ENCODE measurements at places on chromosomes 1 and 21.

DNA sequence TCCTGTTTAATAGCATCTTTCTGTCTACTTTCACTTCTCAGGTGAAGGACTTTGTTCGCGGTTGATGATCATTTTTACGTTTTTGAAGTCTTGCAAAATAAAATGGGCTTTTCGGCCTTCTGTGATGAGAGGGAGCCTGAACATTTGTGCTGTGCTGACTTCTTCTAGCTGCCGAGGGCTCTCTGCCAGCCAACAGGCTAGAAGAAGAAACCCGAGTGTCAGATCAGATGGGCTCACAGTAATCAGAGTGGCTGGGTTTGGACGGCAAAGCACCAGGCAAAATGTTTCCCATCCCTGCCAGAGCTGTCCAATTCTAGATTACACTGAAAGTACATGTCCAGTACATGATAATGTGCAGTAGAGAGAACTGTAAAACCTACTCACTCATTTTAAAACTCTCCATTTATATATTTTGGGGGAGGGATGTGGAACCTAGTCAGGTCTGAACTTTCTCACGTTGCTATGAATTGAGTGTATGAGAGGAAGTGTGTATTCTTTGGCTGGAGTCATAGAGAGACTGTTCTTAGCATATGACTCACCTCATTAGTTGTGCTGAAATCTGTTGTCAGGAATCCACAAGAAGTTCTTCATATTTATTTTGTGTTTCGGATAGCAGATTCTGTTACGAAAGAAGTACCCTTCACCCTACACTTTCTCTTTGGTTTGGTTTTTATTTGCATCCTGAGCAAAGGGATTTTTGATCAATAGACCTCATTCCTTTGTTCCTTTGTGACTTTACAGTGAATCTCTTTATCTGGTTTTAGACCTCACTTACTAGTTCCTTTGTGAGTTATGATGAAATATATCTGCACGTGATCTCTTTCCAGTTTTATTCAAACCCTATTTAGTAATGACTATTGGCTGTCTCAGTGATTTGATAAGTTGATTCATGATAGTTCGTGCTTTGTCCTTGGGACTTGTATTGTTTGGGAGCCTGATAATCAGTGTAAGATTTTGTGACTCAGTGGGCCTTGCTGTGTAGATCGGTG lies 4.8 kb downstream of the ATP1A1 start:
- DNase-seq: peak; percentile 97

DNA sequence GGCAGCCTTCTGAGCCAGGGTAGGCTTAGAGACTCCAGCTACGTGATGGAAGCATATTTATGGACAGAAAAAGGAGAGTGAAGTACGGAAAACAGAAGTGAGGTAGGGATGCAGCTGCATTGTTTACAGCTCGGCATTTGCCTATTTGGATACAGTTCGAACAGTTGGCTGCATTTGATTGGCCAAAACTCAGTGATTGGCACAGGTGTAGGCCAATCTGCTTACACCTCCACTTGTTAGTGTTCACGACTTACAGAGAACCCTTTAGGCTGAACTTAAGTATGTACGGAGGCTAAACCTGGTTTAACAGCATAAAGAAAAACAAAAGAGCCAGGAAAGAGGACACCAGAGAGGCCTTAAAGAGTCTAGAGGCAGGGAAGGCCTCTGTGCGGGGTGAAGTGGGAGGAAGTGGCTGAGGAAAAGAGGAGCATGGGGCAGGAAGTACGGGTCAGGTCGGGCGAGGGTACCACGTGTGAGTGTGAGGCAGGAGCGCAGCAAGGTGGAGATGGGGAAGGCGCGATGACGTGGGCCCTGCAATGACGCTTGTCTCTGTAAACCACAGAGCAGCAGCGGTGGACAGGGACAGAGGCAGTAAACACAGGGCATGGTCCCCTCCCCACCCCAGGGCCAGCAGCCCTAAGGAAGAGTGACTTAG lies 32.0 kb downstream of the RSPH1 start:
- peak; percentile 58 for DNase-seq

DNA sequence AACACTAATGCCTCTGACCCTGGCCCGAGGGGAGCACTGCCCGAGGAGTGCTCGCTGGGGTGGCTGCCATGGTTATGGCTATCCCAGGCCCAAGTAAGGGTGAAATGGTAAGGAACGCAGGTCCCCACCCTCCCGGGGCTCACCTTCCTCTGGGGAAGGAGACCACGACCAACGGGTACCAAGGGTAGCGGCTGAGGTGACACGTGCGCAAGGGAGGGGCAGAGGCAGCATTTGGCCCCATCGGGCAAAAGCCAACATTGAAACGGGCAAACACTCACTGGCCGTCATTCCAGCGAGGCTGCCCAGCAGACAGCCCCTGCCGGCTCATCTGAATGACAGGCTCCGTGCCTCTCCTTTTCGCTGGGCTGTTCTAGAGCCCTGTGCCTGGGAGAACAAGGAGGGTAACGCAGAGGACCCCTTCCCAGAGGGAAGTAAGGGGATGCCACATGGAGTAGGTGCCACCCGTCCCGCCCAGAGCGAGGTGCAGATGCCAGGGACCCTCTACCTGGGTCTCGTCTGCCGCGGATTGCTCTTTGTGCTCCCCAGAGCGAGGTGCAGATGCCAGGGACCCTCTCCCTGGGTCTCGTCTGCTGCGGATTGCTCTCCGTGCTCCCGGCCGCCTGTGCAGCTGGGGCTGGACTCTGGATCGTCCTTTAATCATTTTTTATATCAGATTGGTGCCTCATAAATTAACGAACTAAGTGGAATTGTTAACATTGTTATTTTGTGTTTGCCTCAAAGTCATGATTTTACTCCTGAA lies 16.2 kb downstream of the ACTRT2 start:
- no peak for DNase-seq

- DNase-seq: no peak
These were observed 249.1 kb downstream of the FOXD2 start for GRCh38 chr1:47686731-47687630.

DNA sequence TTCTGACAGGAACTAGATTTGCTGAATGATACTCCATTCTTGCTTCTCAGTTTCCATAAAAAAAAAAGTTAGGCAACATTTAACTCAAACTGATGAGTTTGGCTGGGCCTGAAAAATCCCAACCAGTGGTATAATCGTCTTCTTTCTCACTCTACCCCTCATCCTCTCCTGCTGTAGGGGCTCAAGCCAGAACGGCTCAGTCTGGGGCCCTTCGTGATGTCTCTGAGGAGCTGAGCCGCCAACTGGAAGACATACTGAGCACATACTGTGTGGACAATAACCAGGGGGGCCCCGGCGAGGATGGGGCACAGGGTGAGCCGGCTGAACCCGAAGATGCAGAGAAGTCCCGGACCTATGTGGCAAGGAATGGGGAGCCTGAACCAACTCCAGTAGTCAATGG lies 1.6 kb downstream of the TXLNA start:
- DNase-seq: no peak

DNA sequence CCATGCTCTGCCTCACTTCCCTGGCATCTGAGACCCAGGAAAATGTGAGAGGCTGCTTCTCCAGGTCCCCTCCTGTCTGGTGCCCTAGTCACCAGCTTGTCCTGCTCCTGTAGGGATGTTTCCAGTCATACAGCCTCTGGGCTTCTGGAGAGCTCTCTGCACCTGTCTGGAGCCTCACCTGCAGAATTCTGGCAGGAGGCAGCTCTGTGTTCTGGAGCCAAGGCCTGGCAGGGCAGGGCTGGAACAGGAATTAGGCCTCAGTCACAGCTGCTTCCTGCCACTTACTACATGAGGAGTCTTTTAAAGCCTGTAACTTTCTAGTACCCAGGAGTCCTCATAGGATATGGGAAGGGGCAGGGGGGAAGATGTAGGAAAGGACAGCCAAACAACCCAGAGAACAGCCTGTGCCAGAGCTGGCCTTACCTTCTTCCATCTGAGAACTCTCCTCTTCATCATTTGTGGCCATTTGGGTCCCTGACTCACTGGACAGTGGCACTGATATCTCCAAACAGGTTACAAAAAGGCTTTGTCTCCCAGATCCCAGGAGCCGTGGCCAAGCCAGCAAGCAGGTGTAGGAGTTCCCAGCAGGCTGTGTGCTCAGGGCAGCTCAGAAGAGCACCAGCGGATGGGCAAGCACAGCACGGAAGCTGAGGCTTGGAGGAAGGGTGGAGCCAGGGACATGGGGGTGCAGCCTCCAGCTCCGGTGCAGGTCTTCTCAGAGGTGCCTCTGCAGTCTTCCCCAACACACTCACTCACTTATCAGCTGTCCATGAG lies 31.4 kb upstream of the ARTN start:
- DNase-seq: no peak

DNA sequence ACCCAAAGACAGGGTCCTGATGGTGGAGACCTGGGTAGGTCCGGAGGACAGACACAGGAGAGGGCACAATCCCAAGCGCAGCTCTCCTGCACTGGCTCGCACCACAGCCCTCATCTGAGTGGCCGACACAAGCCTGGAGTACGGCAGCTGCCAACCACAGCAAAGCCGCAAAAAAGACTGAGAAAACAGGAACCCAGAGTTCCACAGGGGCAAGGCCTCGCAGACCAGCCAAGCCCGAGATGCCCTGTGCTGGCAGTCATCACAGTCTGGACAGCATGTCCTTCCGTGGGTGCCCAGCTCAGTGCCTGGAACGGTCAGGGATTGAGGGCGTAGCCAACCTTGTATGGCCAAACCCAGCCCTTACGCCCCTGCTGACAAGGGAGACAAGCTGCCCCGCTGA lies 11.4 kb downstream of the ZBTB48 start:
- DNase-seq: no peak

DNA sequence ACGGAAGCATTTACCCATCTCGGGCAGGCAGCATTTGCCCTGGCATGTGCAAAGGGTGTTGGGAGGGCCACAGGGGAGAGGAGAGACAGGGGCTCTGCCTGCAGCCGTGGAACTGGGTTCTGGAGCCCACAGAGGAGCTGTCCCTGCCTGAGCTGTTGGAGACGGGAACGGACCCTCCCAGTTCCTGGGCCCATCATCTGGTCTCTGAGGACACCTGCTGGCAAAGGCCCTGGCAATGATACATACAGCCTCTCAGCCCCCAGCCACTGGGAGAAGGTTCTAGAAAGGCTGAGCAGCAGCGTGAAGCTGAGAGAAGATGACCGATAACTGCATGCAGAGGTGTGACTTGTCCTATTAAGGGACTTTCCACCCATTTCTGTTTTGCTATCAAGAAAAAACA lies 31.4 kb downstream of the FAAP20 start:
- no peak for DNase-seq

DNA sequence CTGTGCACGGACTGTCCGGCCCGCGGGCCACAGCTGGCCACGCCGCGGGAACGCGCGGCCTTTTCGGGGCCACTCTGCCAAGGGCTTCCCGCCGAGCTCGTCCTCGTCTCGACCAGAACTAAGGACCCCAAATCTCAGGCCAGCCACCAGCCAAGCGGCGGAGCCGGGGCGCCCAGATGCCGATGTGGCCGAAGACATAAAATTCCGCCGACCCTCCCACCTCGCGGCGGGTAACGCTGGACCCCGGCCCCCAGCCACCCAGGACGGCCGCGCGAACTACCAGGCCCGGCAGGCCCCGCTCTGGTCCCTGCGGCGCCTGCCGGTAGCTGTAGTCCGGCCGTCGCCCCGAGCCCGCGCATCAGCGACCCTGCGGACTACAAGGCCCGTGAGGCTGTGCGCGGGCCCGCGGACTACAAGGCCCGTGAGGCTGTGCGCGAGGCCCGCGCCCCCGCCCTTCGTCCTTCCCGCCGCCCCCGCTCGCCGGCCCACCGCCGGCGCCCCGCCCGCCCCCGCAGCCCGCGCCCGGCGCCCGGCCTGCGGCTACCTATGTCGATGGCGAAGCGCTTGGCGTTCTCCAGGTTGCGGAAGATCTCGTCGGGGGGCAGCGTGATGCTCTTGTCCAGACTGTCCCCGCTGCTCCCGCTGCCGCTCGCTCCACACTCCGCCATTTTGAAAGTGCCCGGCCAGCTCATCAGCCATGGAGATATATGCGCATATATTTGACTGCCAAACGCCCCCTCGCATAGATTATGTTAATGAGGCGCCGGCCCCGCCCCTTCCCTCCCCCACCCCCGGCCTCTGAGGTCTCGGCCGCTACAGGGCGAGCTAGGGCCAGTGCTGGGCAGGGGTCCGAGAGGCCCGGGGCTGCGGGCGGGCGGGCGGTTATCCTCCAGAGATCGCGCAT lies at the start of gene PANK4:
TSS of gene PANK4 (minus strand) at position 677 of the 904 bp plus-strand sequence. CDS start at position 668, 9 bp downstream.
- DNase-seq: peak; percentile 94

DNA sequence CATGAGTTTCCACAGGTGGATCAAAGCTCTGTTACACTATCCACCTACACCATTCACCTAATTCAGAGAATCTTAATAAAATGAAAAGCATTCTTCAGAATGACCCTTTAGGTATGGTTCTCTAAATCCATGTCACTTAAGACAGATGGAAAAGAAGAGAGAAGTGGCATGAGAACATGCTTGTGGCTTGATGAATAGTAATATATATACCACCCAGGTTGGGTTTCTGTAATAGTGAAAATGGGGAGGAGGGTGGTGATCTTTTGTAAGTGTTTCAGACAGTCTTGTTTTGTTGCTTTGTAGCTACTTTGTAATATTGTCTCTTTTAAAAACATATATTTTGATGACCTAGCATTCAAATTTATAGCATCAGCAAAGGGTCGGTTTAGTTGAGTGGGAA lies 469.8 kb downstream of the USP25 start:
- DNase-seq: no peak

DNA sequence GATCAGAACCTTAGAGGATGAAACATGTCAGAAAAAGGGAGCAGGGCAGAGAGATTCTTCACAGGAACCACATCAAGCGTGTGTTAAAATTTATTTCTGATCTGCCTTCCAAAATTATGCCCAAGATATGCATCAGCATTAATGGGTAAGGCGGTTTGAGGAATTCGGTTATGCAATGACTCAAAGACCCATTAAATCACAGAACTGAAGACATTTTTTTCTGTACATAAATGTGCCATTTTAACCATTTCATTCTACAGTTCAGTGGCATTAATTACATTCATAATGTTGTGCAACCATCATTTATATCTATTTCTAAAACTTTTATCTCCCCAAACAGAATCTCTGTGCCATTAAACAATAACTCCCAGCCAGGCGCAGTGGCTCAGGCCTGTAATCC lies 43.4 kb downstream of the CNST start:
- DNase-seq: peak; percentile 17

GRCh38 chr1:234970401-234970730 lies 158.3 kb downstream of the TOMM20 start:
- DNase-seq: peak; percentile 97

GRCh38 chr1:244165701-244166100 lies 114.6 kb downstream of the ZBTB18 start:
- no peak for DNase-seq

GRCh38 chr1:156898161-156898566 lies 4.6 kb downstream of the PEAR1 start:
- DNase-seq: peak; percentile 82

- DNase-seq: no peak
These were observed 10.1 kb upstream of the PADI1 start for GRCh38 chr1:17194615-17195528.

Data from fibroblast of pulmonary artery (primary cell).